Brain pericyte (primary cell): ENCODE measurements at places on chromosomes 7 and 10.

- peak; percentile 43 for DNase-seq
These were observed 44.4 kb downstream of the MYPN start for GRCh38 chr10:68153473-68154210.

DNA sequence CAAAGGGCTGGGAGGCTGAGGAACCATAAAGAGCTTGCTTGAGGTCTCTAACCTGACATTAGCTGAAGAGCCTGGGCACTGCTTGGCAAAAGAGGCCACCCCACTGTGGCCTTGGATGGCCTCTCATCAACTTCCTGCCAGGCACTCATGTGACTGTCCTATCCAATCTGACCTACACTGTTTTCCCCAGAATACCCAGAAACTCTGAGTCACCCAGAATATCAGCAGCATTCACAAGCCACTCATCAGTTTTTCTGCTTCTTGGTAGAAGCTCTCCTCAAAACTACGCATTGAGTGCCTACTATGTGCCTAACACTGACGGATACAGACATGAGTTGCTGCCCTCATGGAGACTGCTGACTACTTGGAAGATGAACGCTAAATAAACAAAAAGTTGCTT is 4.1 kb upstream of the NT5C2 start:
- DNase-seq = no peak

DNA sequence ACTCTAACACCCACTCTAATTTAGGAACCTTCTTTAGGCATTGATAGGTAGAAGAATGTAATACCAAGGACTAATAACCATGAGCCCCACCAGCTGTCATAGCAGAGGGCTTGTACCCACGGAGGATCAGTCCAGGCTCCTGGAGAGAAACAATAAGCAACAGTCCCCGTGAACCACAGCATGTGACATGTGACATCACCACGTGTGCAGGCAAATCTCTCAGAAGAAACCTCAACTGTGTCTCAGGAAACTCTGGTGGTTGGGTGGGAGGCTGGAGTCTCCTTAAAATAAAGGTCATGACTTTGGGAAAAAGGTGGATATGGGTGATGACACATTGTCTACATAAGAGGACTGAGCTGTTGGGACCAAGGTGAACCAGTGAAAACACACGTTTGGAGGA is 653.9 kb upstream of the FOXK1 start:
- DNase-seq = no peak

GRCh38 chr10:5692461-5693358 is 8.1 kb downstream of the TASOR2 start:
- no peak for DNase-seq

DNA sequence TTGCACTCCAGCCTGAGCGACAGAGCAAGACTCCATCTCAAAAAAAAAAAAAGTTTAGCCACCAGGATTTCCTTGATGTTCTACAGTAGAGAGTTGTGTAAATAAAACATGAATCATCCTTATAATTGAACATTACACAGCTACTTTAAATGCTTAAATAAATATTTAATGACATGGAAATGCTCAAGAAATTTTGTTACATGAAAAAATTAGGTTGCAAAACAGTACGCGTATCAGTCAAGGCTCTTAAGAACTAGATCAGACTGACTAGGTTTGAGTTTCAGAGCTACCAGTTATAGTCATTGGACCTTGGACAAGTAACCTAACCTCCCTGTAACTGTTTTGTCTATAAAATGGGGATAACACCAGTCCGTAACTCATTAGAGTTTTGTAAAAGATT is 38.7 kb upstream of the GSAP start:
- DNase-seq = no peak

DNA sequence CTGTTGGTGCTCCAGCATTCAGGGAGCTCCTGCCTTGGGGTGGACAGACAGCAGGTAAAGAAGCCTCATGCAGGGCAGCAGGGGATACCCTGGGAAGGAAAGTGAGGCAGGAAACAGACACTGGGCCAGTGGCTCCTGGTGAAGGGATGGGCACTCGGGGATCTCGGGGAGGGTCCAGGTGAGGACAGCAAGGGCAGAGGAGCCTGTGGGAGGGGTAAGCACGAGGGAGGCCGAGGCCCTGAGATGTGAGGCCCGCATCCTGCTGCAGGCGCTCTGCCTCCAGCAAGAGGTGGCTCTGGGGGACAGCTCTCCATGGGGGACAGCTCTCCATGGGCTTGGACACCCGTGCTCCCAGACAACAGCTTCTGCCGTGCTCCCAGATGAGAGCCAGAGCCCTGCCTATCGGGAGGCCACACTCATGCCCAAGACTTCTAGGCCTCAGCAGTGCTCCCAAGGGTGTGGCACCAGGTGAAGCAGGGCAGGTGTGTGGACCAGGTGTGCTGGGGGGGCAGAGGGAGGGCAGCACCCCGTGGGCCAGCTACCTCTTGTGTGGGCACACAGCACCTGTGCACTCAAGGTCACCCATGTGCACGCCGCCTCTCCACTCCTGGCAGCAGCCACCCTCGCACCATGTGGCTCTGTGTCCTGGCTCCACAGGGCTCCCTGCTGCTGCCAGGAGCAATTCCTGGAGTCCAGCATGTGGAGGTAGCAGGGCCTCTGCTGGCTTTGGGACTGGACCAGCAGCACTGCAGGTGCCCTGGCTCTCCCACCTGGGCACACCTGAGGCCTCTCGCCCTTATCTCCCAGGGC is 93.6 kb upstream of the INSIG1 start:
- no peak for DNase-seq

DNA sequence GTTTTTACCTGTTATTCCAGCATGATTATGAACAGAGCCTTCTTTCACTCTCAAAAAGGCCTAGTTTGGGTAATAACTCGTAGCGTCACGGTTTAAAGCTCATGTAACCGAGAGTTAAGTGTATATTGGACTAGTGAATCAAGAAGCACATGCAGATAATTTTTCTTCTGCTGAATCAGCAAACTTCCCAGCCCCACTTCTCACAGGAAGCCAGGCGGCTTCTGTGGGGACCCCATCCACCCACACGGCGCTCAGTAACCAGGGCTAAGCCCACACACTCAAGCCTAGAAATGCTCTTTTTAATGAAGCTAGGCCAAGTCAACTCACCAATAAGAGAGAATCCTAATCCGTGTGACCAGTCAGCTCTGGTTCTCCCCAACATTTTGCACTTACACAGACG is 191.2 kb upstream of the MGMT start:
- no peak for DNase-seq

GRCh38 chr7:214410-215212 is 22.2 kb downstream of the FAM20C start:
- DNase-seq = no peak

GRCh38 chr7:96361116-96361857 is 39.4 kb upstream of the SLC25A13 start:
- DNase-seq = no peak

DNA sequence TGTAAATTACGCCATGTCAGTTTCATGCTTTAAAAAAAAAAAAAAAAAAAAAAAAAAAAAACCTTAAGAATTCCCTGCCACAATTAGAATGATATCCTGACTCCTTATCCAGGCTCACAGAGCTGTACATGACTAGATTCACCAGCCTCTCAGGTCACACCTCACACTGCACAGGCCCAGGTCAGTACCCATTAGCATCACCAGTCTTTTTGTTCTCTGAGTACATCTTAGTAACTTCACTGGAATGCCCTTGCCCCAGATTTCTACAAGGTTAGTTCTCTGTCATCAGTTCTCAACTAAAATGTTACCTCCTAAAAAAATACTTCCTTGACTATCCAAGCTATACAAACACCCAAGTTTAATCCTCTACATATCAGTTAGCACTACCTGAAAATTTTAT is 211.0 kb downstream of the LRRN3 start:
- DNase-seq = no peak

DNA sequence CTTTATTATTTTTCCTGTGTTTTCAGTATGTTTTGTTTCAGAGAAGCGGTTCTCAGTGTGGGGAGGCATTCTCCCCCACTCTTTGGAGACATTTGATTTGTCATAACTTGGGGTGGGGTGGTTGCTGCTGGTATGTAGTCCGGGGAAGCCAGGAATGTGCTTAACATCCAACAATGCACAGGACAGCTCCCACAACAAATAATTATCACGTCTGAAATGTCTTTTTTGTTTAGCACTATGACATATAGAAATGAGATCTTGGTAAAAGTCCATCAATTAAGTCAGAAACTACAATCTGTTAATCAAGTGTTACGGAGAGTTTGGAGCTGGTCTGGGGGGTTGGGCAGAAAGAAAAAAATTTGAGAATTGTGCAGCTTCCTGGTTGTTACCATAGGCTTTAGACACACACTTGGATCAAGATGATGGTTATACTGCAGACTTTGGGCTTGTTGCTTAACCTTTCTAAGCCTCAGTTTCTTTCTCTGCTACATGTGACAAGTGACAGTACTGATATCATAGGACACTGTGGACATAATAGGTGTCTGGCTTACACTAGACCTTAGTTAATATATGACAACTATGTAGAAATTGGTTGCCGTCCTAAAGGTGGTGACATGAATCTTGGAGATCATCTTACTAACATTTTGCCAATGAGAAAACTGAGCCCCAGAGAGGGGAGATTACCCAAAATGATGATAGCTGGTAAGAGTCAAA is 113.7 kb downstream of the LRMDA start:
- no peak for DNase-seq

- no peak for DNase-seq
These were observed 25.0 kb upstream of the PCBD1 start for GRCh38 chr10:70913191-70913892.

DNA sequence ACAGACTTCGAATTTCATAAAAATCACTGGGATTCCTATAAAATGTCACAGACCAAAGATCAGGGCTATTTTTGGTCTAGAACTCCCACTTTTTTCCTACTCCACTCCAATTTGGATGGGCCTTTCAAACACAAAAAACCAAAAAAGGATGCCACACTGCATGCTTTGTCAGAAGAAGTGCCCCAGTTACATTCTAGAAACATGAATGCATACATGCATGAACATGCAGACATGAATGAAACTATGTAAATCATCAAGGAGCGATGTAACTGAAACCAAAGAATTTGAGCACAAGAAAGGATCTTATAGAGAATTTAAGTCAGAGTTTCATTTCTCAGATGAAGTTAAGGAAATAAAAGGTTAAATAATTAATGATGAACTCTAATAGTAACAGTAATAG is 31.8 kb upstream of the FAM133B start:
- no peak for DNase-seq

GRCh38 chr10:78348411-78349164 is 314.9 kb downstream of the RPS24 start:
- DNase-seq = no peak

GRCh38 chr7:112296432-112296831 is 89.9 kb downstream of the ZNF277 start:
- no peak for DNase-seq

DNA sequence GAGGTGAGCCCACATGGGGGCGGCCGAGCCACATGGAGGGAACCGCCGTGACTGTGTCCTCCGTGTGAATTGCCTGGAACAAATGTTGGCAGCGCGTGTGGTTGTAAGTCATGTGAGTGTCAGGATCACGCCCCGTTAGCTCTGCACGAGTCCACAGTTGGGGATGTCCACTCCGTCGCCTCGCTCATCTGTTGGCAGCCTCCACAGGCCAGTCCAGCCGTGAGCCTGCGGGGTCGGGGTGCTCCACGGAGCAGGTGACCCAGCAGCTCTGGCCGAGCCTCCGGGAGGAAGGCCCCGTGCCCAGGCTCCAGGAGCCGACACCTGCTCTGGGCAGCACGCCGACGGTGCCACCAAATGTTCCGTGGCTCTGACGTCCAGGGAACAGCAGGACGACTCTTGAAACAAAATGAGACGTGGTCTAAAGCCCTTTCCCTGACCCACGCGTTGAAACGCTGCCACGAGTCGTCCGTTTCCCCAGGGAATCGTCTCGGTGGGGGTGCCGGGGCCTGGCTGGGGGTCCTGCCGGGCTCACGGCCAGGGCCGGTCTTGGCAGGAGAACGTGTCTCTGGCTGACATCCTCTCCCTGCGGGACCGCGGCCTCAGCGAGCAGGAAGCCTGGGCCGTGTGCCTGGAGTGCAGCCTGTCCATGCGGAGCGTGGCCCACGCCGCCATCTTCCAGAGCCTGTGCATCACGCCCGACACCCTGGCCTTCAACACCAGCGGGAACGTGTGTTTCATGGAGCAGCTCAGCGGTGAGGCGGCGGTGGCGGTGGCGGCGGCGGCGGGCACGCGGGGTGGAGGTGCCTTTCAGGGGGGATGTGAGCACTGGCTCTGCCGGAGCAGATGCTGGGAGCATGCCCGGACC is 7.0 kb downstream of the KNDC1 start:
- no peak for DNase-seq

DNA sequence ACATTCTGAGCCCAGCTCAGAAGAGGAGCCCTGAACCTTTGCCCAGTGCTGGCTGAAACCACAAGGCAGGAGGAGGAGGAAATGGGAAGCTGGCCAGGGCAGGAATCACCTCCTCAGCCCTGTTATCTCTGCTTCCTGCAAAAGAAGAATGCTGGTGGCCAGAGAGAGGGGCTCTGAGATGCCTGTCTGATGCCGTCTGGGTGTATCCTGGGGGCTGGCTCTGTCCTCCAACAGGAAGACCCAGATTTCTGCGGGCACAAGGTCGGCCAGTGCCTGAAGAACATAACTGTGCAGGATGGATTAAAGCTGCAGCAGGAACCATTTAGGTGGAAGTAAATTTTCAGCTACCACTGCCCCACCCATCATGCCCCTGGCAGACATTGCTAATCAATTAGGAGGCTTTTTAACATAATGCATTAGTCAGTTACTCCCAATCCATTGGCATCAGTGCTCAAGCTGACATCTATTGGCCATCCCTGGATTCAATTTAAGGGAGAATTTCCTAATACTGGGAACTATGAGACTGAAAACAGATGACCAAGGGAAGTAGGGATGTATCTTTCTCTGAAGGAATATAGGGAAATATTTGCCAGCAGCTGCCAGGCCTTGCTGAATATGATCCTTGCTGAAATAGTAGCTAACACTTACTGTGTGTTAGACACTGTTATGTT is 67.7 kb downstream of the COL13A1 start:
- DNase-seq = no peak

- no peak for DNase-seq
These were observed 362.0 kb upstream of the NFE2L3 start for GRCh38 chr7:25789701-25790640.

DNA sequence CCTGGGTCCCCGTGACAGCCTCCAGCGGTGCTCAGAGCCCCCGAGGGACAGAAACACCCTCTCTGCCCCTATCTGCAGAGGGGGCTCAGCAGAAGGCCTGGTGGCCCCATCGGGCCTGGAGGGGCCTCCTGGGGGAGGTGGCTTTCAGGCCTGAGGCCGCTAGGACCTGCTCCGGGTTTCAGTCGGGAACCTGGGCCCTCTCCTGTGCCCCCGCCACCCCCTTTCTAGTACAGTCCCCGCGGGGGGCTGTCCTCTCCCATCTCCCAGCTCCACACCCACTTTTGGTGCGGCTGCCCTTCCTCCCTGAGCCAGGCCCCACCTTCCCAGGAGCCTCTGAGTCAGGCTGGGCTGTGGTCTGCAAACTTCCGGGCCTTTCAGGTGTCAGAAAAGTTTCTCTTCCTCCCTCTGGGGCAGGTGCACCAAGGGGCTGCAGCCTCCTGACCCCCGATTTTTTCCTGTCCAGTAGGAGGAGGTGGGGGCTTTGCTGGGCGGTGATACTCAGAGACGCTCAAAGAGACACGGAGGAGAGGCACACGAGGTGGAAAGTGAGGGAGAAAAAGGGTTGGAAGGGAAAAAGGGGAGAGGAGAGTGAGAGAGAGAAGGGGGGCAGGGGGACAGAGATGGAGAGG is 692 bp downstream of the CARD11 start:
- no peak for DNase-seq
